ENCODE measurements at places on chromosomes 2 and 18.

GRCh38 chr2:239868556-239869181 lies 156.5 kb downstream of the NDUFA10 start:
- no peak for DNase-seq

- no peak for DNase-seq
Observed at GRCh38 chr18:49672853-49673252, 111.0 kb downstream of the LIPG start.

DNA sequence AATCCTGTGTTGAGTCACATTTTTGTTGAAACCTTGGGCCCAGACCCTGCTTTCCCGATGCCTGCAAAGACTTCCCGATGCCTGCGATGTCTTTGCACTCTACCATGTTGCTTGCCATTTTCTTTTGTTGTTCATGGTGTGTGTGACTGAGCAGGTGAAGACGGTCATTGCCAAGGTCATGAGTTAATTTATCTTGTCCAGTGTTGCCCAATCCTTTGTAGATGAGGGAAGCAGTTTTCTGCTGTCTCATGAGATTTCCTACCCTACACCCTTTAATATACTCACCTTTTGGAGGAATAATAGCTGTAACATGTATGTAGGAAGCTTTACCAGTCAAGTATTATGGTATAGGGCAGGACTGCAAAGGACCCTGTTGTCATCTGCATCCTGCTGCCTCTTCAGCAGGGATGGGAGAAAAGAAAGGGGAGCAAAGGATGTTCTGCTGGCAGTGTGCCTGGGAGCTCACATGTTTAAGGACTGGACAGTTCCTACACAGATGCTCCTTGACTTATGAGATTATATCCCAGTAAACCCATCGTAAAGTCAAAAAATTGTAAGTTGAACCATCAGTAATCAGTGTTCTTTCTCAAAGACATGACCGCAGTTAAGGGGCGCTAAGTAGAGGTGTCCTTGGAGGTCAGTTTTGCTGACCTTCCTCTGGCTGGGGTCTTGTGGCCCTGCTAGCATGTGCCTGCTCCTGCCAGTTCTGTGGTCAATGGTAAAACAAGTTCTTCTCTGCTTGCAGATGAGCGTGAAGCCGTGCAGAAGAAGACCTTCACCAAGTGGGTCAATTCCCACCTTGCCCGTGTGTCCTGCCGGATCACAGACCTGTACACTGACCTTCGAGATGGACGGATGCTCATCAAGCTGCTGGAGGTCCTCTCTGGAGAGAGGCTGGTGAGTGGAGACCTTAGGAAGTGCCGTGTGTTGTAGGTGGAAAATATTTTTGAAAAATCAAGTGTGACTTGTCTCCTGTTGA lies 124.8 kb upstream of the EML6 start:
- DNase-seq: no peak

- no peak for DNase-seq
Observed at GRCh38 chr2:70073493-70073892, 13.8 kb upstream of the PCBP1 start.

DNA sequence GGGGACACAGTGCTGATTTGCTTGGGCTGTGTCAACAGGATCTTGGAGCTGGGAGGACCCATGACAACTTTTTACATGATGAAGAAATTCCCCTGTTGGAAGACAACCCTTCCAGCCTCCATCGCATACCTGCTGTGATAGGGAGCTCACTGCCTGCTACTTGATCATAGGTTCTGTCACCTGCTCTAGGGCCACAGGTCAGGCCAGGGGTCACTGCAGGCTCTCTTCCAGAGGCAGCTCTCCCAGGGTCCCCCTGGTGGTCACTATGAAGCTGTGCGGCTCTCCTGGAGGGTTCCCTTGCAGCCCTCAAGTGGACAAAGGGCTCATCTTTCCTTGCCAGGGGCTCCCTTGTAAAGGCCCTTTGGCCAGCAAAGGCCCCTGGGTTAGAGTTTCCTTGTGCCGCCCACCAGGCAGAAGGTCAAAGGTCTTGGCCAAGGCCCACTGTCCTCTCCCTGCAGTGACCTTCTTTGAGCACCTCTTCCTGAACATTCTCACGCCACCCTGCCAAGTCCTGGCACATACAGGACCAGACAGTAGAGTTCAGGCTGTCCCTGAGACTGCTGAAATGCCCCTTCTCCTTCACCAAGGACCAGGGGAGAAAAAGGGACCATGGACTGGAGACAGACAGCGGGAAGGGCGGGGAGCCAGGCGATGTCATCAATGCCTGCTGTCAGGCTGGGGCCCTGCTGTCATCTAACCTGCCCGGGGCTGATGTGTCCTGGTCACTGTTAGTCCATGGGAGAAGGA lies 345.1 kb downstream of the DYSF start:
- no peak for DNase-seq

GRCh38 chr2:158688721-158689120 lies 106.4 kb upstream of the DAPL1 start:
- DNase-seq: no peak

- no peak for DNase-seq
Observed at GRCh38 chr2:211453311-211453887, 897.0 kb downstream of the CPS1 start.

DNA sequence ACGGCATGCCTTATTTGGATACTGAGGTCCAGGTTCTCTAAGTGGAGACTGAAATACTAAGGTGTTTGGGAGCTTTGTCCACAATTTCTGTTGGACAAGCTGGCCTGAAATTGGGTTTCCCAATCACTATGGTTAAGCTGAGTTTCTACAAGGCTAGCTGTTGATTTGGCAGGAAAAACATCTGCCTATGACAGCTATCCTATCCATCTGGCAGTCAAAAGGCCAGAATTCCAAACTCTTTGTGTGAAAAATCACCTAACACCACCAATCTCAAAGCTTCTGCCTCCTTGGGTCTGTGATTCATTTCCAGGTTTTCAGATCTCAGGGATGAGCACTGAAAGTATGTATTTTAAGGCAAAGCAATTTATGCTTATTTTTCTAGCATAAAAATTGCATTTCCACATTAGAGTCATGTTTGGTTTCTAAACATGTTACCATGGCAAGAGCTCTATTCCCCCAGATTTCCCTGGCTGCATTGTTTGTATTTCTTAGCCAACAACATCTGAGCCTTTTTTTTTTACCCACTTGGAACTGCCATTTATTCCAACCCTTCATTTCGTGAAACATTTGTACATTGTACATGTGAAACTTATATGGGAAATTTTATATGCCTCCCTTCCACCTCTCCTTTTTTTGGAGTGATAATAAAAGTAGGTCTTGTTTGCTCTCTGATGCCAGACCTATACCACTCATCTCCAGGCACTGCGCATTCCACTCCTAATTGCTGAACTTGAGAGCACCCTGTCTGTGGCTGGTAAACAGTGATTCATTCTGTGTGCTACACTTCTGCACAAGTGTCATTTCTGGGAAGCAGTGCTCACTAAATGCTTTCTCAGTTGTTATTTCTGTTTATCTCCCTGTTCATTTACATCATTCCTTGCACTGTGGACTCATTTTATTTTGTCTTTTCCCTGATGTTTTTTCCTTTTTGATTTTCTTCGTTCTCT lies 15.9 kb upstream of the CCDC85A start:
- no peak for DNase-seq

DNA sequence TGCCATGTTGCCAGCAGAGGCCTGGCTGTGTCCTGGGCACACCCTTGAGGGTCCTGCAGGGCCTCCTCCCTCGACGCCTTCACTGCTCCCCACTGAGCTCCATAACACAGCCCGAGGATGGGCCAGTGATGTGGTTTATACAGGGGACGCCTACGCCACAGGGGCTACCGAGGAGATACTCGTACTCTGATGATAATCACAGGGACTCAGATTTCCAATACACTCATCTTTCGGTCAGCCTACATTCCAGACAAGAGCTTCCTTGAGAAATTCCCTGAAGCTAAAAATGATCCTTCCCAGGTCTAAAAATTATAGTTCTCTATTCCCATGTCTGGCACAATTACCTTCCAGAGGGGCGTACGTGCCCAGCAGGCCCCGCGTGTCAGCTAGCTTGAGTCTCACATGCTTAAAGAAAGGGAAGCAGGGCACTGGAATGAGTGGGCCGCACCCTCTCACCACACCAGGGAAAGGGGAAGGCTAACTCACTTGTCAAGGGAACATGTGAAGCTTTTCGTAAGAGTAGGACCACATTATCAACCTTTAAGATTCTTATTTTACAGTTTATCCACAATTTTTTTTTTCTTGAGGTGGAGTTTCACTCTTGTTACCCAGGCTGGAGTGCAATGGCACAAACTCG lies 159.5 kb upstream of the NDUFV2 start:
- no peak for DNase-seq

DNA sequence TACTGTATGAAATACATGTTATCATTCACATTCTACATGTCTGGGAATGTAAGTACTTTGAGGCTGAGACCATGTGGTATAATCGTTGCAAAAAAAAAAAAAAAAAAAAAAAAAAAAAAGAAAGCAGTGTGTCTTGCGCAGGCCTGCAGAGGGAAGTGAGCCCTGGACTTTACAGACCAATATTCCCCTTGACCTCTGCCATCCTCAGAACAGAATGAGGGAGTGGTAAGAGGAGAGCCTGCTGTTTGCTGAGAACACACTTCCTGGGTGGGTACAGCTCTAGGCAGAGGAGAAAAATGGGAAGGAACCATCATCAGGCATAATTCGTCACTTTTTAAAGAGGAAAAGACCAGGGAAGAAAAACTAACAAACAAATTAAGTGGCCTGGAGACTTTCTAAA lies 28.8 kb upstream of the TBC1D8 start:
- DNase-seq: no peak

DNA sequence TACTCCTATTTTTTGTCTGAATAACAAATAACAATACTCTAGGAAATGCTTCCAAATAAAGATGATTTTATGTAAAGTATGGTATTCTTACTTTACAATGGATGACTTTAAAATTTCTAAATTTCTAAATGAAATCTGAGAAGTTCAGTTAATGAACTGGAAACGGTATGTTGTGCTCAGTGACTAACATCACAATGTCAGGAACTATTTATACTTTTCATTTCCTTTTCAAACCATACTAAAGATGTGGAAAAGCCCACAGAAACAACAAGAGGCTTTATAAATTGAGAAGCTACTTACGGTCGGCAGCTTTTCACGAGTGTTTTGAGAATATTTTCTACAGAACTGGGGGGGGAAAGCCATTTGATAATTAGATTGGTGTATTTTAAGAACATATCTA lies 31.1 kb downstream of the PSME4 start:
- DNase-seq: no peak

GRCh38 chr2:101307950-101308431 lies 510 bp downstream of the RNF149 start:
- DNase-seq: no peak

DNA sequence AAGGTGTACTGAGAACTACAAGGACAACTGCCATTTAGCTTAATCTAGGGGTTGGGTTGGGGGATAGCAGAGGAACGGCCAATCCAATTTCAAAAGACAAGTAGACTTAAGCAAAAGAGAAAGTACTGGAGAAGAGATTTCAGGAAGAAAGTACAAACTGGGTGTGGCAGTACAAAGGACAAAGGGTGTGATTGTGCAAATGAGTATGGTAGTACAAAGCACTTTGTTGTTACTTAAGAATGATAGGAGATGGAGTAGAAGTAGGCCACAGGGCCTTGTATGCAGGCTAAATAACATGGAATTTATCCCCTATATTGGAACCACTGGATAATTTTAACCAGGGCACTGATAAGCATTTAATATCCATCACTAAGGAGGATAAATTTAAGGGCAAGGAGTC lies 4.7 kb upstream of the ORC2 start:
- no peak for DNase-seq

GRCh38 chr2:236583621-236584203 lies 14.1 kb downstream of the ACKR3 start:
- DNase-seq: no peak

DNA sequence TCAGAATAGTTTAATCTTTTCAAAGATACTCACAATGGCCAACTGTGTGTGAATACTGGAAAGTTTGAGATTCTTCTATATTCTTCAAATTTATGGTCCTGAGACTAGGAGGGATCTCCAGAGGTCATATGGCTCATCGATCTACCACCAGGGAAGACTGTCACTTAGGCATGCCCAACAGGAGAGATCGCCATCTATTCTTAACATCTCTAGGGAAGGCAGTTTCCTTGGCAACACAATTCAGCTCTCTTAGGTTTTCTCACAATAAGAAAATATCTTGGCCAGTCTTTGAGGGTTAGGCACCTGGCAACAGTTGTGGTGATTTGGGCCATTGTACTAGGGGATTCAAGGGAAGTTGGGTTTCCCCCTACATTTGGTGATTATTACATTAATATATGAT lies 107.2 kb downstream of the GALNT3 start:
- no peak for DNase-seq

DNA sequence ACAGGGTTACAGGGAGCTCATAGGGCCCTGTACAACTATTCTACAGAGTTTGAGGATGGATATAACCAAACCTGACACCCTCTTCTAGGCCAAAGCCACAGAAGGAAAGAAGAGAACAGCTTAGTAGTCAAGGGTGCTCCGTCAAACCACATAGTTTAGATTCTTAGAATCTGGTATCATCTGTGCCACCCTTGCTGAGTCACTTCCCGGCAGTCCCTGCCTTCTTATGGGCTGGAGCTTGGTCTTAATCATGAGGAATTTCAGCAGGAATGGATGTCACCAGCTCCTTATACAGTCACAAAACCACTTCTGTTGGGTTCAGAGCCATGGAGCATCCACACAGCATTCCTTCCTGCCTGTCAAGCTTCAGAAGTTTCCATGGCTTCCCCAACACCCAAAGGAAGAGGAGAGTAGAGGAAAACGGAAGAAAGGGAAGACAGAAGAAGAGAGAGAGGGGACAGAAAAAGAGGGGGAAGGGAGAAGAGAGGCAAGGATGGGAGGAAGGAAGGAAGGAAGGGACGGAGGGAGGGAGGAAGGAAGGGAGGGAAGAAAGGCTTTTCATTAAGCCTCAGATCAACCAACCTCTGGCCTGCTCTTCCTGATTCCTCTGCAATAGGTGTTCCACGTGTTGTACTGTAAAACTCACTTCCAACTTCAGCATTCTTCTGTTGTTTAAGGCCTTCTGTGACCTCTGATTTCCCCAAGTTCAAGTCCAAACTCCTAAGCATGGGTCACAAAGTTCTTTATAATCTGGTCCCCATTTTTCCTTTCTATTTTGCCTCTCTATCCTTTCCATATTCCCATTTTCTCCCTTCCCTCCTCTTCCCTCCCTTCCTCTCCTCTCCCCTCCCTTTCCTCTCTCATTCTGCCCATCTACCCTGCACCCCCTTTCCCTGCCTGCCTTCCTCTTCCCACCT lies 246.1 kb upstream of the TNP1 start:
- DNase-seq: peak; percentile 86

DNA sequence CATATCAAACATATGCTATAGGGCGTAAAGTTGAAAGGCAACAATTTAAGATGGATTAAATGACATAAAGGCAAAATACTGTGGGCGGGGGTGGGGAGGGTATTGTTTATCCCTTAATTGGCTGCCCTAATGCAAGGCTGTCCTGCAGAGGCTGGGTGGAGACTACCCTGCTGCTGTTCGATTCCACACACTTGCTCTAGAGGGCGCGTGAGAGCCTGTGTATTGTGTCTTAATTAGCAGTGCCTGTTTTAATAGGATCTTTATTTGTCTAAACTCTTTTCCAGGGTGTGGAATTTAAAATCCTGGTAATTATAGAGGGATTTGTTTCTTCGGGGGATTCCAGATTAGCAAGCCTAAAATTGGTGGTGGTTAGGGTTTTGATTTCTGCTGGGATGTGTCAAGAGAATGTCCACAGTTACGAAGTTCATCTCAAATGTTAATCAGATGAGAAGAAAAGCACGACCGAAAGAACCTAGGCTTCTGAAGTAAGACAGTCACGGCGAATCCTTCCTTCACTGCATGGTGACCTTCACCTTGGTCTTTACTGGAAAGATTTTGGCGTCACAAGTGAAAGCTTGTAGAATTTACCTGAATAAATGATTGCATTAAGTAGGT lies 103.5 kb upstream of the MAP3K20 start:
- DNase-seq: no peak

Measured in HS-27A (cell line).